ENCODE measurements at places on chromosomes 13 and 19.

DNA sequence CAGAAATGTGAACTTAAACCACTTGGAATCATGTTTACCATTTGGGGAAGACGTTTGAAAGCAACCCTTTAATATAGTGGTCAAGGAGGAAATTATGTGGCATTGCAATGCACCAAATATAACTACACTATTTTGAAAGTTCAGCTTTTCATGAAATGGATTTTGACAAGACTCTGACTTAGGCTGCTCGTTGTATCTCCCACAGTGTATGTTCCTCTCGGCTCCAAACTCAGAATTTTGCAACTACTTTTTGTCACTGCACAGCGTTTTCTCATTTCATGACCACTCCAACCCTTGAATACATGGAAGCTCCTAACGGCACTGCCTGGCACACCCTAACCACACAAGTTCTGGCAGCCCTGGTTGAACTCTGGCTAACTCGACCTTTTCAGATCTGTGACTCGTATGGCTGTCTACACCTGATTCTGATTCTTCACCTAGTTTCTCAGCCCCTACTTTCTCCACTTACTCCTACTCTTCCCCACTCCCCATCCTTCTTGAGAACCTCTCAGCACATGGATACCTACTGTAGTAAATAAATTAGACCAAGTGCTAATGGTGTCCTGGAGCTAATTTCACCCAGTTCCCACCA, 7.0 kb upstream of the POMP start:
- no peak for DNase-seq

GRCh38 chr13:98096059-98096458, 46.8 kb upstream of the FARP1 start:
- DNase-seq: no peak

DNA sequence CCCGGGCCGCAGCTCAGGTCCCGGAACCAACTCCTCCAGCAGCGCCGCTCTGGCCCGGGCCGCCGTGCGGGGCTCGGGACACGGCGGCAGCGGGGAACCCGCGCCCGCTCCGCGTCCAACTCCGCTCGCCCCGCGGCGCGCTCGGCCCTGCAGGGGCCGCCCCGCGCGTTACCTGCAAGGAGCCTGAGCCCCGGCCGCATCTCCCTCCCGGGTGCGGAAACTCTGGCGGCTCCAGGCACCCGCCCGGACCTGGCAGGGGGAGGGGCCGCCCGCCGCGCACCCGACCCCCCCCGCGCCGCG, at the start of gene TMTC4:
TSS of gene TMTC4 (minus strand) at position 224 of the 300 bp plus-strand sequence. CDS start 4,433 bp downstream, outside the sequence.
- no peak for DNase-seq

GRCh38 chr13:97535614-97536013, 101.6 kb downstream of the RAP2A start:
- no peak for DNase-seq

- DNase-seq: no peak
These were observed 2.7 kb downstream of the SMAD9 start for GRCh38 chr13:36917311-36917710.

GRCh38 chr13:110820322-110820721, 94.5 kb downstream of the ANKRD10 start:
- DNase-seq: no peak

GRCh38 chr13:81917810-81918209, 1576.9 kb upstream of the SPRY2 start:
- no peak for DNase-seq

DNA sequence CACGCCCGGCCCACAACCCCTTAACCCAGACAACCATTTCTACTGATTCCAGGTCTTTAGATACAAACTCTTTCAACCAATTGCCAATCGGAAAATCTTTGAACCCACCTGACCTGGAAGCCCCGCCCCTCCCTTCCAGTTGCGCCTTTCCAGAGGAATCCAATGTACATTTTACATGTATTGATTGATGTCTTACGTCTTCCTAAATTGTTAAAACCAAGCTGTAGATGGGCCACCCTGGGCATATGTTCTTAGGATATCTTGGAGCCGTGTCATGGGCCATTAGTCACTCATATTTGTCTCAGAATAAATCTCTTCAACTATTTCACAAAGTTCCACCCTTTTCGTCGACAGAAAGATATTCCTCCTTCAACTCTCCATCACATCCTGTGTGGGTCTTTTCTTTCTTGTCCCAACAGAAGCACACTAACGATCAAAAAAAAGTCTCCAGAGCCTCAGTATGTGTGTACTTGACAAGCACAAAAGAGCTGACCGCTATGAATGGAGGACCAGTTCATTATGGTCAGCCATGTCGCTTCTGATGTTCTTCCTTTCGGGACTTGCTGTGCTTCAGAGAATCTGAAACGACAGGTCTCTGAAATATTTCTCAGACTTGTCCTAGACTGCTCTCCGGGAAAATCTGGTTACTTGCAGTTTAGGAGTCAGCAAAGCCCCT, 601 bp upstream of the ZNF749 start:
- DNase-seq: no peak

GRCh38 chr13:114120591-114121011, 11.8 kb downstream of the RASA3 start:
- no peak for DNase-seq

- no peak for DNase-seq
These were observed 597.0 kb downstream of the UQCRFS1 start for GRCh38 chr19:28615966-28616365.

DNA sequence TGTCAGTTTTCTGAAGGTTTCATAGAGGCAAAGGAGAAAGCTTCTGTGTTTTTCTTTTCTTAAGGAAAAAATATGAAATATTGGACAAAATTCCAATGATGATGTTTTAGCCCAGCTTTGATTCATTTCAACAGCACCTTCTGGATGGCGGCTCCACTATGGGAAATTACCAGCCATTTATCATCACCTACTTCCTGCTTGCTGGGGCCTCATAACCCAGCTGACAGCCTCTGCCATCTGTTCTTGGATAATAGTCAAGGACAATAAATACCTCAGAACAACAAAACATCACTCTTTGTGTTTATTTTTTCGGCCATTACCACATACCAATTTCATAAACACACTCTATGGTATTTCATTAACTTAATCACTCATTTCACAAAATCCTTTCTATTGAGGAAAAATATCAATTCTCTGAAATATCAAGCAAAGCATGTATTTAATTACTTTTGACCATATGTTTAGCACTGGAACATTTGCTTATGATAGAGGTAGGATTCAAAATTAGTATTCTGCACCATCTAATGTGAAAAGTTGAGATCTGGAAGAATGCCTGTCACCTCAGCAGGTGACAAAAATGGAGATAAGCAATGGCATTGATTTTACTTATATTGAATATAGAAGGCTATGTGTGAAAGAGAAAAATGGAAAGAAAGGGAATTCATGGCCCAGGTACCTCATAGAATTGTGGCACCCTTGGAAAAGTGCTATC, 629.7 kb downstream of the LIG4 start:
- no peak for DNase-seq

- no peak for DNase-seq
These were observed 14.4 kb downstream of the CCDC124 start for GRCh38 chr19:17946965-17947784.

- no peak for DNase-seq
These were observed 343.9 kb downstream of the PCDH9 start for GRCh38 chr13:66886264-66886663.

DNA sequence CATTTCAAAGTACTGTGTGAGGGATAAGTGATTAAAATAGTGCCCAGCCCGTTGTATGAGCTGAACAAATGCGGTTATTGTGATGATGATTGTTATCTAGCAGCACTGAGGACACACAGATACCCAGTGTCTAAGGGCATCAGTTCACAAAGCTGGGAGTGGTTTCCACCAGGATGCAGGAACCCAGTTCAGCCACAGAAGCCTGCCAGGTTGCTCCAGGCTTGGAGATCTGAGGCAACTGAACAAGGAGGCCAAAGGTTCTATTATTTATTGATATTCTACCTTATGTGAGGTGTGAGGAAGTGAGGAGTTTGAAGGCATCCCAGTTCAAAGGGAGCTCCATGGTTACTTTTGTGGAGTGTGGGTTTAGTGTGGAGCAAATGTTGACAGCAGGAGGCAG, 13.2 kb downstream of the DIAPH3 start:
- no peak for DNase-seq

- no peak for DNase-seq
These were observed 39.7 kb downstream of the CAPN12 start for GRCh38 chr19:38704488-38705026.

- no peak for DNase-seq
These were observed 145.2 kb downstream of the DIAPH3 start for GRCh38 chr13:60018536-60018935.

GRCh38 chr19:29267701-29268100, 54.8 kb upstream of the UQCRFS1 start:
- no peak for DNase-seq

GRCh38 chr13:19345158-19345557, 163.5 kb upstream of the TUBA3C start:
- no peak for DNase-seq

GRCh38 chr13:89920461-89920860, 1427.0 kb upstream of the MIR17HG start:
- DNase-seq: no peak

DNA sequence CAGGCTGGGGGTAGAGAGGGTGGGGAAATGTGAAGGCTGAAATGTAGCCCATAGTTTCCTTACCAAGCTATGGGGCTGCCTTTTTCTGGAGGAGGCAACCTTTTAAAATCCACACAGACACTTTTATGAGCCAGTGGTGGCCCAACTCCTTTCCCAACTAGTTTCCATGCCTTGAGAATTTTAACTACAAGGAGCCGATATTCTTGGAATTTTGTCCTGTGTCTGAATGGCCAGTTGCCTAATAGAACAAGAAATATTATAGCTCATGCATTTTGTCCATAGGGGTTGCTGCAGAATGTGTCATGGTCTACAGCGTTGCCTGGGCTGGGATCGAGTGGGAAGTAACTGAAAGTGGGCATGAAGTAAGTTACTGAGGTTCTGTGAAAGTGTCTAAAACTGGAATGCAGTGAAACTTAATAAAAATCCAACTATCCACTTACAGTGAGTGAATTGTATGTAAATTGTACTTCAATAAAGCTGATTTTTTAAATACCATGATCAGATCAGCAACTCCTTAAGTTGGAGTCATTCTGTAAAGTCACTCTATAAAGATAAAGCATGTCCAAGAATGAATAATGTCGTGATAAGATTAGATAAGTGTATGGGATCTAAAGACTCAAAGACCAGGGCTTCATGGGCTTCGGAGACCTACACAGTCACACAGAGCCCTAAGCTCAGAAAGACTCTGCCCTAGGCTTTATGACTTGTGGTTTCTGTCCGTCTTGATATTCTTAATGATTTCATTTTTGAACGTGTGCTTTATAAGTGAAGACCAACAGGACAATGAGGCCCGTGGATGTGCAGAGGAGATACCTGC, 122.6 kb upstream of the FNDC3A start:
- no peak for DNase-seq

DNA sequence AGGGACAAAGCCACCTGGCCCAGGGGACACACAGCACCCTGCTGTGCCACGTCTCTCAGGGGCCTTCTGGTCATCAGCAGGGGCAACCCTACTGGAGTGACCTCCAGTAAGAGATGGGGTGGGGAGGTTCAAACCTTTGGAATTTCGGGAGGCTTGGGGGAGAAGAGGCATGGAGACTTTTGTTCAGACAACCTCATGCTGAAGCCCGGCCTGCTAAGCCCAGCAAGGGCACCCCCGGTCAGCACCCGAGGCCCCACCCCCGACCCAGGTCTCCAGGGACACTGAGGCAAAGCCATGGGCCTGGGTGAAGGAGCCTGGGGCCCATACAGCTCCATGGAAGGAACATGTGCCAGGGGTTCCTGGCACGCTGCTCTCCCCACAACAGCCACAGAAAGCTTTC, 23.3 kb downstream of the ZNF787 start:
- no peak for DNase-seq
